Activated naive CD4-positive, alpha-beta T cell (primary cell): ENCODE measurements at places on chromosomes 6 and 20.

DNA sequence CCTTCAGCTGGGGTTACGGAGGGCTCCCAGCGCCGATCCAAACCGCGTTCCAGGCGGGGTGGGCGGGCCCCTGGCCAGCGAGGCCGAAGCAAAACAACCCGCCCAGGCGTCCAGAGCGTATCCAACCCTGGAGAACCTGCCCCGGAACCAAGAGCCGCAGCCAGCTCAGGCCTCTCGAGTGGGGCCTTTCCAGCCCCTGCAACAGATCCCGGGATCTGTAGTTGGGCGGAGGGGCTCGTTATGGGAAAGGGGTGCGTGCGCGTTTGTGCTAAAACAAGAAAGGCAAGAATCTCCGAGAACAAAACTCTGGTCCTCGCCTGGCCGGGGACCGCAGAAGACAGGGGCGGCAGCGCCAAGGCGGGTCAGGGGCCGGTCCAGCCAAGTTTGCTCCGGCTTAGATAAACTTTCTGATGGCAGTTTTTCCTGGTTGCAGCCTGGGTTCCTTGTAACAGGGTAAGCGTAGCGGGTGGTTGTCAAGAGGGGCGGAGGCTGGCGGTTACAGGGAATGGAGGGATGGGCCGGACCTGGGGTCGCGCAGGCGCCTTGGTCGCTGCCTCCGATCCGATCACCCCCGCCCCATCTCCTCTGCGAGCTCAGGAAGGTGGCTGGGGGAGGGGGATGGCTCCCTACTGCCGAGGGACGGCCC lies 448 bp upstream of the RIN2 start:
- no peak for DNase-seq

DNA sequence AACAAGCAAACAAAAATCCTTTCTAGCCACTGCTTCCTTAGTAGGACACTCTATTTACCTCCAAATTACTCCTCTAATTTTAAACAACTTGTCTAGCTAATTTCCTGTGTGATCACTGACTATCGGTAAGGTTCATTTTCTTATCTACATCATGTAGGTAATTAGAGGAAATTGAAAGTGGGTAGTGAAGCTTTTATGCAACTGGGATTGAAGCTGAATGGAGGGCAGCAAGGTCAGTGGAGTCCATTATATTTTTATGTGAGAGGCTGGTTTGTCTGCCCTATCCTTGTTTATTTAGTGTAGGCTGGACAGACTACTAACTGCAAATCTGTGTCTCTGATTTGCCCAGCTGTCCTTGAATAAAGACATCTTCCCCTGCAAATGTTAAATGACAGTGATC lies 88.5 kb upstream of the SIM1 start:
- no peak for DNase-seq

GRCh38 chr6:70694371-70694770 lies 26.7 kb downstream of the SMAP1 start:
- DNase-seq: no peak

GRCh38 chr6:114862819-114863218 lies 520.0 kb upstream of the HS3ST5 start:
- no peak for DNase-seq

DNA sequence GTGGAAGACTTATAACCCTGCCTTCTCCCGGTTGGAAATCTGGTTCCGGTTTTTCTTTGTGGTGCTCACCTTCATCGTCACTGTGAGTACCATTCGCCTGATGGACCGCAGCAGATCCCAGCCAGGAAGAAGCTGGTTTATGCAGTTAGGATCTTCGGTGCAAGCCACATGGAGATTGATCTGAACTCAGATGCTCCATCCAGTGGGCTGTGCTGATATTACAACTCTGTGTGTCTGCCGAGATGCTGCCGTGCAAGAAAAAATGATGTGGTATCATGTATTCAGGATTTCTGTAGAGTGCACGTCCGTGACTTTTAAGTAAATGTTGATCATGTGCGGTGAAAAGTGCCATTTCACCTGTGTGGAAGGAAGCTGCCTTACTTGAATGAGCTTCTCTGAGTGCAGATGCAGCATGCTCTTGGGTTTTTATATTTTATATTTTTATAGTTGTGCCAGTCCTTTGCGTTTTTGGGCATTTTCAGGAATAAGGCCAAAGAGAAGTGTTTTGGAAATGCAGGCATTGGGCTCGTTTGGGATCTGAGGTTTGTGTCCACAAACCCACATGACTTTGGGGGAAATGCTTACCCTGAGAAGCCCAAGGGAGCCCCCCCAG lies 39.2 kb downstream of the DYNLT1 start:
- no peak for DNase-seq

GRCh38 chr6:145155873-145156782 lies 579.2 kb downstream of the EPM2A start:
- DNase-seq: no peak

- no peak for DNase-seq
Measured at GRCh38 chr6:30870546-30870945, 13.8 kb upstream of the DDR1 start.

DNA sequence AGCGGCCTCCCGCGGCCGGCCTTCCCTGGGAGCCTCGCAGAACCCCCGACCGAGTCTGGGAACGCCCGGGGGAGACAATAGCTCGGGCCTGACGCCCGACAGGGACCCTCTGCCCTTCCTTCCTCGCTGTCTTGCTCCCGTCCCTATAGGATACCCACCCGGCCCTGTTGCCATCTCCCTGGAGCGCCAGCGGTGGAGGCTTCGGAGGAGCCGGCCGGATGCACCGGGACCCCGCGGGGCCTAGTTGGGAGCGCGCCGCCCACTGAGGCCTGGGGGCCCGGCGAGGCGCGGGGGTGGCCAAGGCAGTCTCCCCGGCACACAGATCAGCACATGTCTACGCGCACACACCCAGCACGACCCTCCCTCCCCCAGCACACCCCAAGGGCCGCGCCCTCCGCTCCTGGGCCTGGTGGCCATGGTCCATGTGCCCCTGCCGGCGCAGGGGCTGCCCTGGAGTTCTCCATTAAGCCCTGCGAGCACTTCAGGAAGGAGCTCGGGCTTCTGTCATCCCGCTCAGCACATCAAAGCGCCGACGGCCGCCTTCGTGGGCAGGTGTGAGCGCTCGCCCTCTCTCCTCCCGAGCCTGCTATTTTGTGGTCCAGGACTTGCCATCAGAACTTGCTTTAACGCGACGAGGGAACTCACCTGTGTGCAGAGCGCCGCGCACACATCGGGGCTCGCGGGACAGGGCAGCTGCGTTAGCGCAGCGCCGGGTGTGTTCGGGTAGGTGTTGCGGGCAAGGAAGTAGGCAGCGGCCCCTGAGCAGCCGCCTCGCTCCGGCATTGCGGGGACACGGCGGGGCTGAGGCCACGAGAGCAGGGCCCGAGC lies 3.7 kb downstream of the FOXF2 start:
- DNase-seq: no peak

- DNase-seq: no peak
Measured at GRCh38 chr20:62682912-62683517, 25.6 kb upstream of the NTSR1 start.

DNA sequence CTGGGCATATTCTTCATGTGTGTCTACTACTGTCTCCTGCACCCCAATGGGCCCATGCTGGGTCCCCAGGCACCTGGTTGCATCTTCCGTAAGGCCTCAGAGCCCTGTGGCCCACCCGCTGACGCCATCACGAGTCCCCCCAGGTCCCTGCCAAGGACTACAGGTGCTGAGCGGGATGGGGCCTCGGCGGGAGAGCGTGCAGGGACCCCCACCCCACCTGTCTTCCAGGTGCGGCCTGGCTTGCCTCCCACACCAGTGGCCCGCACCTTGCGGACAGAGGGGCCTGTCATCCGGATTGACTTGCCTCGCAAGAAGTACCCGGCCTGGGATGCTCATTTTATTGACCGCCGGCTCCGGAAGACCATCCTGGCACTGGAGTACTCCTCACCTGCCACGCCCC lies 13.2 kb upstream of the CCM2L start:
- DNase-seq: no peak

DNA sequence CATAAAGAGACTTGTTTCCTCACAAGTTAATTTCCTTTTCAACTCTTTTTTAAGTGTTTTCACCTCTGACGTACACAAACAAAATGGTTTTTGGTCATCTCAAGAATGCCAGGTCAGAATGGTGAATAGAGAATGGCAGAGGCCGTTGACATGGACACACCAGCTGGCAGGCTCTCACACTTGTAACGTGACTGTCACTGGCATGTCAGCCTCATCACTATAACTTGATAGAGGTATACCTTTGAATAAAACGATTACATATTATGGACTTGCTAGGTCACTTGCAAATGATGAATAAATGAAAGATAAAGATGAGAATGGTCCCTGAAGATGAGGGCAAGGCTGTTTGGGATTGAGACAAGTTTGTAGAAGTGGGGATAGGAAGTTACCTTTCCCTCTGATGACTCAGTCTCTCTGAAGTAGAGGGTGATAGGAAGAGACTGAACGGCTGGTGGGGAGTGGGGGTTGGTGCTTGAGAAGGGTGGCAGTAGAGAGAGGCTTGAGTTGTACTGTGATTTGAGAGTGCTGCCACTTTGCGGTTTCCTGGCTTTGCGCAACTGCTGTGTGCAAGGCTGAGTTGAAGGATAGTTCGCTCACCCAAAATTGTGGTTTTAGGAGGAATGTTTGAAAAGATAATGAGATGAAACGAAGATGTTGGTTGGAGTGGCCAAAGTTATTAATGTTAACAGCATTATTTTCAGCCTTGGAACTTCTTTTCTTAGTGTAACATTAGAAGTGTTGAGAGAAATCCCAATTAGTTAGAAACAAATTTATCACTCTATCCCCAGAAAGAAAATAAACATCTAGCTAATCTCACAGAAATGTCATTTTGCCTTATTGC lies 30.3 kb downstream of the TBPL1 start:
- DNase-seq: no peak

DNA sequence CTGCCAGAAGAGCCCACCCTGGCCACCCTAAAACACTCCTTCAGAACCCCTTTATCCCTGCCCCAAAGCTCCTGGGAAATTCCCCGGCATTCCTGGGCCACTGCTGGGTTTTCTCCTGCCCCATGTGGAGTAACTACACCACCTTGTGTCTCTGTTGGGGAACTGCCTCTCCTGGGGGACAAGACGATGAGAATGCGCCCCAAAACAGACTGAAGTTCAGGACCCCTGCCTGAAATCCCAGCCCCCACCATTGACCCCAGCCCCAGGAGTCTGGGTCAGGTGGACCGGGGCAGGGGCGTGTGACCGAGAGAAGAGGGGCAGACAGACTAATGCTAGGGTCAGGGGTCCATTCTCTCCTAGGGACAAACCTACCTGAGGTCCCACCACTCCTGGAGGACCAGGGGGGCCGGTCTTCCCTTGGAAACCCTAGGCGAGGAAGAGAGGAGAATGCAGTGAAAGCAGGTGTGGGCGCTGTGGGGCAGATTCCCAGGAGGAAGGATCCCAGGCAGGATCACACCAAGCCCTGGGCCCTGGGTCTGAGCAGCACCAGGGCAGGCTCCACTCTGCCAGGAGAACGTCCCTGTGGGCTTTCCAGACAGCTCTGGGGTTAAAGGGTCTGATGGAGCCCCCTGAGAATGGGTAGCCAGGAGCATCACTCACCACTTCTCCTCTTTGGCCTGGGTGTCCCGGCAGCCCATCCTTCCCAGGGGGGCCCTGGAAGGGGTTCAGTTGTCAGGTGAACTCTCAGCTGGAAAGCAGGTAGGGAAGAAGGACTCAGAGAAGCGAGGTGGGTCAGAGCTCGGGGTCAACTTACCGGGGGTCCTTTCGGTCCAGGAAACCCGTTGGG lies 19.4 kb downstream of the COL11A2 start:
- no peak for DNase-seq
